H4 (cell line): ENCODE measurements at places on chromosomes 5 and 9. TPM values are rescaled to one million over a fixed set of nuclear protein-coding genes. Genes with fewer than 3 reads are reported as not detected.

The HNRNPAB gene
- total RNA-seq, result 138 and 184 TPM in 2 replicates

The ROR2 gene
- 1.5 and 1.8 TPM in 2 replicates for total RNA-seq

The GALNT12 gene
- 3.1 and 3.6 TPM in 2 replicates for total RNA-seq

The PLAC8L1 gene
- total RNA-seq, result not detected in 2 replicates

The SETD9 gene
- 24.5 and 29.1 TPM in 2 replicates for total RNA-seq

The FGF10 gene
- not detected in 2 replicates for total RNA-seq

The SH3GL2 gene
- total RNA-seq, result 0.02 TPM in 1 of 2 replicates, not detected in the other

DNA sequence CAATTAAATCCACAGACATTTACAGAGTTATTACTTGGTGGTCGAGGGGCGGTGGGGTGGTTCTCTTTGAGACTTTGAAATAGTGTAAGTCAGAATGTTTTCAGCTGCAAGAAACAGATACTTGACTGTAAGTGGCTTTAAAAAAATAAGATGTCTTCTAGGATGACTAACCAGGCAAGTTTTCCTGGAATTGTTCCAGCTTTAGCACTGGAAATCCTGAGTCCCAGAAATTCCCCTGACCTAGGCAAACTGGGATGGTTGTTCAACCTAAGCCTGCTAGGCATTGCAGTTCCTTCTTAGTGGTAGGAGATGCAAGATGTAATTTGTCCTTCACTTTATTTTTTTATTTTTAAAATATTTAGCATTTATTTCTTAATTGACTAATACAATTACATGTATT is 169.5 kb upstream of the POC5 start:
- DNase-seq, result no peak

- DNase-seq, result no peak
These were observed 399.3 kb upstream of the TRPC7 start for GRCh38 chr5:136764601-136765000.

DNA sequence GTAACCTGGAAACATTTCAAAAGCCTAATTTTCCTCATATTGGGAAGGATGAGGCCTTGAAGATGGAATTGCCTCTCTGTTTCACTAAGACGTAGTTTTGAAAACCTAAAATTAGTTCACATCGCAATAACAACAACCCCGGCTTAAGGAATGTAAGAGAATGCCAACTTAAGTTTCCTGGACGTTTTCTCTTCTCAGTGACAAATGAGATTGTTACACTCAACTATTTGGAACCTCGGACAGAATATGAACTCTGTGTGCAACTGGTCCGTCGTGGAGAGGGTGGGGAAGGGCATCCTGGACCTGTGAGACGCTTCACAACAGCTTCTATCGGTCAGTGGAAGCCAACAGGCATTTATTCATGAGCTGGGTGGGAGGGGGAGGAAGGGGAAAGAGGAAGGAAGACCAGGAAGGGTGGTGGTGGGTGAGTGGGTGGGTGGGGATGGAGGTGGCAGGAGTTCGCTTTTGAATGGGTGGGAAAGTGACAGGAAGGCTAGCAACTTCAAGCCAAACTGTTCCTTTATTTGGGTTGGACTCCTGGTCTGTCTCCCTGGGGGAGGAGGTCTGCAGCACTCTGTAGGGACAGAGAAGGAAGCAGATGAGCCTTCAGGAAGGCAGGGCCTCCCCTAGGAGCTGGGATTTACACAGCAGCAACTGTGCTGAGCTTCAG is 83.4 kb downstream of the TEK start:
- DNase-seq, result no peak

GRCh38 chr9:14403081-14403480 is 89.1 kb upstream of the NFIB start:
- no peak for DNase-seq

GRCh38 chr5:36875790-36876298 is 725 bp upstream of the NIPBL start:
- peak; percentile 61 for DNase-seq

DNA sequence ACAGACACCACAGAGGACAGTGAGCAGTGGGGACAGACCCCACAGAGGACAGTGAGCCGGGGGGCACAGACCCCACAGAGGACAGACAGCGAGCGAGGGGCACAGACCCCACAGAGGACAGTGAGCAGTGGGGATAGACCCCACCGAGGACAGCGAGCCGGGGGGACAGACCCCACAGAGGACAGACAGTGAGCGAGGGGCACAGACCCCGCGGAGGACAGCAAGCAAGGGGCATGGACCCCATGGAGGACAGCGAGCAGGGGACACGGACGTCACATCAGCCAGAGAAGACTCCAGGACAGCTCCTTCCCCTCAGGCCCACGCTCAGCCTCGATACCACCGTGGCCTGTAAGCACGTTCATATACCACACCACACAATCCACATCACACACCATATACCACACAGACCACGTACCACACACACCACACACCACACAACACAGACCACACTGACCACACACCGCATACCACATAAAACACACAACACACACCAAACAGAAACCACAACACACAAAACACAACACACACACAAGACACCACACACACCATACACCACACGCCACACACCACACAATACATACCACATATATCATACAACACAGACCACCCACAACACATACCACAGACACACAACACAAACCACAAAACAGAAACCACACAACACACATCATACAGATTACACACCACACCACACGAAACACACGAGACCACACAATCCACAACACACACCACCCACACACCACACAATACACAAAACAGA is 5.2 kb upstream of the ZDHHC11 start:
- no peak for DNase-seq

GRCh38 chr5:116600876-116601275 is 26.3 kb upstream of the SEMA6A start:
- no peak for DNase-seq

DNA sequence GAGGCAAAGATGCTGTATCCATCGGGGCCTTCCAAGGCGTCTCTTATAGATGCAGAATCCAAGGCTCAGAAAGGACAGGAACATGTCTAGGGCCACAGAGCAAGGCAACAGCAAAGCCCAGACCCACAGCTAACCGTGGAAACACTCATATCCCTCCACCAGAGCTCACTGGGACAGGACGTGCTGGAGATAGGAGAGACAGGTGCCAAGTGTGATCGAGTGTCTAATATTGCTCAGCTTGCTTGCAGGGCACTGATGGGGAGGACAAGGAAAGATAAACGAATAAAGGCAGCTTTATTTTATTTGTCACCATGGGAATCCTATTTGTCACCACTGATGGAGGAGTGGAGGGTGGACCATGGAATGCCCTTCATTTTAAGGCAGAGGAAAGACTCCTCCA is 44.0 kb upstream of the AKNA start:
- no peak for DNase-seq

DNA sequence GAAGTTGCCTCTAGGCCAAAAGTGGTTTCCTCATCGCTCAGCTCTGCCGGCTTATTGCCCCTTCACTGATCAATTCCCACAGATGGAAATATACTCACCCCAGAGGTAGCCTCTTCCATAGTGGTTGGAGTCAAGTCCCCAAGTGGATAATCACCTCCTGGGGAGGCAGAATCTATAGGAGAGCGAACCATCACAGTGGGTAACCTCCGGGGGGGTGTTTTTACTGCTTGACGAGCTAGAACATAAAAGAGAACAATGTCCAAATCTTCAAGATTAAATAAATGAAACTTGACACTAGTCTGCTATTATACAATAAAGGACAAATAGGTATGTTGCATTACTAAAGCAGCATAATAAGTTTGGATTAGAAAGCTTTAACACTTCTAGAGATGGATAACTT is 9.3 kb downstream of the BRD8 start:
- DNase-seq, result no peak

DNA sequence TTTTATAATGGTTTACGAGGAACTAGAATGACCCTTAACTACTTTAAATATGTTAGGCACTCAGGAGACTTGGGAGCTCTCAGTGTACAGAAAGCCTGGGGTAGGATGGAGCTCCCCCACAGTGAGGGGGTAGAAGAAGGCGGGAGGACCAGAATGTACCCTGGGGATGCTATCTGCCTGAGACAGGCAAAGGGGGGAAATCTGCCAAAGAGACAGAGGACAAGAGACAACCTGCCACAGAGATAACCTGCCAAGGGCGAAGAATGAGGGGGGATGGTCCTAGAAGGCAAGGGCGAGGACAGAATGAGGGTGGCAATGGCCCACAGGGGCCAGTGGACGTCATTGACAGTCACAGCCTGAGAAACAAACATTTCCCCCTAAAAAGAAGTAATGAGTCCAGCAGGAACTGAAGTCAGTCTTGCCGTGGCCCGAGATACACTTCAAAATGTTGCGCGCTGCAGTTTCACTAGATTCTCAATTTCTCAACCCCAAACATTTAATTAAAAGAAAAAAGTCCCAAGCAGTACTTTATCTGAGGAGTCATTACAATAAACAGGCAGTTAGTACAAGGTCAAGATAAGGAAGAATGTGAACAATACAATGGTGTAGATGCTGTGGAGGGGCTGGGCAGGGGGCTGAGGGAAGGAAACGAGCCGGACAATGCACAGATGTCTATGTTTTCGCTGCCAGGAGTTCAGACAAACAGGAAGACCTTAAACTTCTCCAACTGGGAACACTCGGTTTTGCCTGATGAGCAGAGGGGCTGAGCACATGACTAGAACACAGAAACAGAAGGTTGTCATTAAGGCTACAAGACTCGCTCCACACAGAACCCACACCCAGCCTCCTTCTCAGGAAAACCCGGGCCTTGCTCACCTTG is 125.0 kb downstream of the LHFPL2 start:
- DNase-seq, result no peak
